Activated T-helper 17 cell treated with anti-CD3 and anti-CD28 coated beads, Interleukin-2, amount 50 U/mL, for 72 hours (primary cell): ENCODE measurements at places on chromosomes 16 and 17. TPM values are rescaled to one million over a fixed set of nuclear protein-coding genes. Genes with fewer than 3 reads are reported as not detected.

The TMEM238L gene
- not detected for total RNA-seq

The LRRC59 gene
- total RNA-seq = 101 TPM

DNA sequence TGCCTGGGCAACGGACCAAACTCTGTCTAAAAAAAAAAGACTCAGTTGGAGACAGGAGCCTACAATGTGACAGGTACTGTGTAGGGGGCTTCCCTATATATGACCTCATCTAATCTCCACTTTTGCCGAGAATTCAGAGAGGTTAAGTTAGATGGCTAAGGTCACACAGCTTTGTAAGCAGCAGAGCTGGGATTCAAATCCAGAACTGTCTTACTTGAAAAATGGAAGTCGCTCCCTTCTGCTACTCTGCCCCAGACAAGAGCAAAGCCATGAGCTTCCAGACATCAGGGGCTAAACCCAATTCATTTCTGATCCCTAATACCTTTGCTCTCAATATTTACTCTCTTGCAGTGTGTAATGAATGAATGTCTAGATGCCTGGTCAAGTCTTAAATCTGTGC, 41.5 kb upstream of the ABCC12 start:
- ATAC-seq = no peak

- ATAC-seq = no peak
Observed at GRCh38 chr17:57495771-57496170, 239.4 kb downstream of the MSI2 start.

DNA sequence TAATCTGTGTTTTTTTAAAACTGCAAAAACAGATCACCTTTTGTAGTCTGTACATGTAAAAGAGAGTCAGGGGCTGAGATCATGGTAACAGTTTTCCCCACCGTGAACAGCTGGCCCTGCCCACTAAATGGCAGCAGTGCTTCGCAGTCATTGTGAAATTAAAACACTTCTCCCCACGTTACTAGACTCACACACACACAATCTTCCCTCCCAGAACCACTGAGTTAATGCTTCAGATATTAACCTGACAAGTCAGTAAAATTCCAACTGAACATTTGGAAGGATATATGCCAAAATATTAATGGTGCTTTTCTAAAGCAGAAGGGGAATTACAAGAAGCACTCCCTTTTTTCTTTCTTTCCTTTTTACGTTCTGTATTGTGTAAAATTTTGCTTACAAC, 1.2 kb upstream of the CD300LG start:
- no peak for ATAC-seq

DNA sequence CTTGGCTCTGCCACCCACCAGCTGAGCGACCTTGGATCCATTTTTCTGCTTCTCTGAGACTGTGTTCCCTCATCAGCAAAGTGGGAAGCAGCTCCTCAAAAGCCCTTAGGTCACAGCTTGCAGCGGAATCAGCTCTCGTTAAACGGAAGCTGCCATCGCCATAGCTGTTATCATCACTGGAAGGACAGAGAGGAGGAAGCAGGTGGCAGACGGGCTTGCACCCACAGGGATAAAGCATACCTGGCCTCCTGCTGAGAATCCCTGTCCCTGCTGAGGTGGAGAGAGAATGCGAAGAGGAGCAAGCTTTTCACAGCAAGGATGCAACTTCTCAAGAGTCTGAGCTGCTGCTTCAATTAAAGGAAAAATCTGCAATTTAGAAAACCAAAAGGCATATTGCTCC, 106.6 kb downstream of the CLEC16A start:
- ATAC-seq = no peak

The PITPNM3 gene
- total RNA-seq = 1.4 TPM

- ATAC-seq = no peak
Observed at GRCh38 chr17:36705283-36705795, 104.0 kb downstream of the MRM1 start.

GRCh38 chr16:47460359-47460710, 528 bp downstream of the ITFG1 start:
- no peak for ATAC-seq

The QPRT gene
- total RNA-seq = 4.3 TPM

- ATAC-seq = no peak
Observed at GRCh38 chr17:42065201-42065600, 14.8 kb upstream of the C17orf113 start.

The TP53 gene
- 137 TPM for total RNA-seq

GRCh38 chr17:63984236-63984635, 11.5 kb upstream of the SCN4A start:
- ATAC-seq = no peak
